RCC 7860 (cell line): ENCODE measurements at places on chromosomes 3 and 15.

DNA sequence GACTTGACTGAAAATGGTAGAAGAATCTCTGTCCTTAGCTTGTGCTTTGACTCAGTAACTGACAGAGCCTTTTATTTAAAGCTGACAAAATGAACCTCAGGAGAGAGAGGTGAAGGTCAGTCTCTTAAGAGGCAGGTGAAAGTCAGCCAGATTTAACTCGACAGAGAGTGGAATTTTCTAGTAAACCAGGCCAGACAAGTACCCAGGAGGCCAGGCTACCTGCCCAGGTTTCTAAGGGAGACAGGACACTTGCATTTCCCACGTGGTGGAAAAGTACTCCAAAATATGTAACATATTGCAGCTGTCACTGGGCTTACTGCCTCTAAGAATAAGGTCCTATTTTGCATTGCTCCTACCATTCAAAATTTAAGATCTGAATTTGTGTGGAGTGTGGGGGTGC lies 167.9 kb downstream of the FMN1 start:
- DNase-seq = no peak

DNA sequence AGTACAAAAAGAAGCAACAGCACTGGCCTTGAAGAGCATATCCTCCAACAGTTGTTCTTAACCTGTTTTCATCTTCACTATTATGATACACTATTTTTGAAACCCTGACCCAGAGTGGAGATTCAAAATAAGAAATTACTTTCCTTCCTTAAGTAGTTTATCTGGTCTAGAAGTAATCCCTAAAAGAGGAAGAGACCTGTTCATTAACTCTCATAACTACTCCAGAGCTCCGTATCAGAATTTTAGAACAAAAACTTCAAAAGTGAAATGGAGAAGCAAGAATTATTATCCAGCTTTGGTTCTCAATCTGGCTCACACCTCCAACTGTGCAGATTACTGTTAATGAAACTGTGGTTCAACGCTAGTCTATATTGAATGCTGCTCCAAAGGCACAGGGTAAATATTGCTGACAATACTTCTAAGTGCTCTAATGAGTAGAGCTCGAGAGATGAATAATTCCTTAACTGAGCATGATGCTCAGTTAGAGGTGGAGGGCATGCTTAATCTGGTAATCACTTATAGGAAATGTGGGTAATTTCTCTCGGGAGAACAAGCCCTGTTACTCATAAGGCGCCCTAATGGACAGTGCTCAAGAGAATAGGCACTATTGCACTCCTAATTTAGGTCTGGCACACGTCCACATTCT lies 5.2 kb downstream of the LCMT2 start:
- DNase-seq = no peak

DNA sequence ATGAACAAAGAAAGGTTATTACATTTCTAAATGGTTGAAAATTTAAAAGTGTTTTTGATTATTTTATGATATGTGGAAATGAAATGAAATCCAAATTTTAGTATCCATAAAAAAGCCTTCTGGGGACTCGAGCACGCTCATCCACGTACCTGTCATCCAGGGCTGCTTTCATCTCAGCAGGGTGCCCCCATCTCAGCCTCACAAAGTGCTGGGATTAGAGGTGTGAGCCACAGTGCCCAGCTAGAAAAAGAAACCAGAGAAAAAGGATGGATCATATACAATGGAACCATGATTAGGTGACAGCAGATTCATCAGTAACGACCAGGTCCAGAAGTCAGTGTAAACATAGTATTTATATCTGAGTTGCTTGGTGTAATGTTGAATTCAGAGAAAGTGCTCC lies 49.7 kb downstream of the STARD5 start:
- no peak for DNase-seq

- DNase-seq = no peak
Measured at GRCh38 chr3:37813403-37813802, 48.3 kb upstream of the CTDSPL start.

GRCh38 chr15:85008474-85009260 lies 27.0 kb downstream of the PDE8A start:
- DNase-seq = no peak

DNA sequence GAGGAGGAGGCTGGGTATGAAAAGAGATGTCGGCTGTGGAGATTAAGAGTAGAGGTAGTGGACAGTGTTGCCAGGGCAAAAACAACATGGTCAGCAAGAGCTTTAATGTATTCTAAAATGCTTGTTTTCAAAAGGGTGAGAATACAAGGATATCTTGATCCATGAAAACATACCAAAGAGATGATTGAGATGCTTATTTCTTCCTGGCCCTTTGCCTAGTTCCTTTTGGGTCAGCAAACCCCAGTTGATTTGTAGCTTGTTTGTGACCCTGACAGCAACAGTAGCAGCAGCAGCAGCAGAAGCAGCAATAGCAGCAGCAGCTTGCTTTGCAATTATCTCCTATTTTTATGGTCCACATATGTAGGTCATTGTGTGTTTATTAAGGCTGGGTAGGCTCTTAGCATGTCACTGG lies 337.3 kb downstream of the LPP start:
- no peak for DNase-seq

- no peak for DNase-seq
Measured at GRCh38 chr15:23734862-23735261, 47.8 kb upstream of the NDN start.

GRCh38 chr15:38745126-38745525 lies 180.5 kb upstream of the RASGRP1 start:
- DNase-seq = no peak

- no peak for DNase-seq
Measured at GRCh38 chr3:141649871-141650270, 88.2 kb upstream of the RNF7 start.

DNA sequence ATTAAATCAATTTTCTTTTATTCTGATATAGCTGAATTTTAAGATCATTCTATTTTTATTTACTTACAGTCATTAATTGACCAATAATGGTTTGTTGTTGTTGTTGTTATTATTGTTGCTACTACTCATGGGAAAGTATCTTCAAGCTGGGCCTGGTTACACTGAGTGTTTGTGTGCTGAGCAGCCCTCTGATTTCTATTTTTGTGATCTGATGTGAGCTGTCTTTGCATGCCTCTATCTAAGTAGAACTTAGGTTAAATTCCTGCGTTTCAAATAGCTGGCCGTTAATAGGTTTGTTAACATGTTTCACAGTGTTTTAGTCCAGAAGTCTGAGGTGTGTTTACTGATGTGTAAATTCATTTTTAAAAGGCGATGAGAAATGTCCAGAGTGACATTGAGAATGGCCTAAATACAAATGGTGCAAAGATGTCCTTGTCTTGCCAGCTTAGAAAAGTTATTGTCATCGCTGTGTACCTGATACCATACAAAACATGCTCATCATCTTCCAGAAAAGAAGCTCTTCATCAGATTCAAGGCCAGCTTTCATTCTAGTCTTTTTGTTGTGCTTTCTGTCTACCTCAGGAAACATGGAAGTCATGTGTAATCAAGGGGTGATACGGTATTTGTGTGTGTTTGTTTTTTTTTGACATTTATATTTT lies 15.8 kb downstream of the ARIH2 start:
- DNase-seq = no peak

GRCh38 chr15:47466357-47466756 lies 250.9 kb upstream of the SEMA6D start:
- DNase-seq = no peak

DNA sequence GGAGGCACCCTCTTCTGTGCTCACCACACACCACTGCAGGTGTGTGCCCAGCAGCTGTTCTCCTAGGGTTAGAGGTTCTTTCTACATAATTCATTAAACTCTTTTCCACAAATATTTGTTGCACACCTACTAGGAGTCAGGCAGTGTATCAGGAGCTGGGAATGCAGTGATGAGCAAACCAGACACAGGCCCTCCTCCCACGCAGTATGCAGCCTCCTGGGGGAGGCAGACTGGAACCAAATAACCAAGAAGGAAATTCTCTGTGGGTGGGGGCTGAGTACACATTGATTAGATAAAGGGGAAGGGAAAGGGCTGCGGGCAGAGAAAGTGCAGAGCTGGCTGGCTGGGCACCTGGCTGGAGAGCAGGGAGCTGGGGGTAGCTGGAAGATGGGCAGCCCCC lies 18.5 kb upstream of the C3orf22 start:
- DNase-seq = no peak

DNA sequence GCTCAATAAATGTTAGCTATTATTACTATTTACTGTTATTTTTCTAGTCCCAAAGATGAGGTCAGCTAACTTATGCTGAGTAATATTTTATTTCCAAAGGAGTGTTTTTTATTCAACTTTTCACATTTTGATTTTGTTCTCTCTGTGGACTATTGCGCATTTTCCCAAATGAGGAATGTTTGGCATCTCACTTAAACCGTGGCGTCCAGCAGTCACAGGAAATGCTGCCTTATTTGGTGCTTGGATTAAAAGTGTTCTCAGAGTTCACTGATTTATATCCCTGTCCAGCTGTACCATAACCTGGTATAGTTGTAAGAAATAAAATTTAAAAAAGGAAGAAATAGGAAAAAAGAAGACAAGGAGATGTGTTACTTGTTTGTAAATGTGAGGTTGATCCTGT lies 166.8 kb downstream of the THSD4 start:
- no peak for DNase-seq

- no peak for DNase-seq
Measured at GRCh38 chr3:113676261-113676660, 20.2 kb downstream of the USF3 start.

DNA sequence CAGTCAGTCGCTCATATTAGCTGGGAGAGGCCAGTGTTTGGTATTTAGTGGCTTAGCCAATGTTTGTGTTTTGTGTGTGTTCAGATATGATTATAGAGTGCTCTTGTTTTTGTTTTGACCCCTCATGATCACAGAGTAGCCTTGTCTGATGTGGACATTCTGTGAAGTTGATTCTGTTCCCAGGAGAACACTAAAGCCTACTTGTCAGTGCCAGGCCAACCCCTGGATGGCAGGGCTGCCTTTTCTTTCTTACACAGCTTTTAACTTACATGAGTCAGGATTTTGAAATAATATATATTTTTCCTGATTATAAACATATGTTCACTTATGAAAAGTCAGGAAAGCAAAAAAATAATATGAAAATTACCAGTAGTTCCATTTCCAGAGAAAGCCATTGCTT lies 11.9 kb downstream of the CFAP161 start:
- no peak for DNase-seq

- peak; percentile 47 for DNase-seq
Measured at GRCh38 chr3:87206070-87206469, 21.0 kb upstream of the CHMP2B start.

DNA sequence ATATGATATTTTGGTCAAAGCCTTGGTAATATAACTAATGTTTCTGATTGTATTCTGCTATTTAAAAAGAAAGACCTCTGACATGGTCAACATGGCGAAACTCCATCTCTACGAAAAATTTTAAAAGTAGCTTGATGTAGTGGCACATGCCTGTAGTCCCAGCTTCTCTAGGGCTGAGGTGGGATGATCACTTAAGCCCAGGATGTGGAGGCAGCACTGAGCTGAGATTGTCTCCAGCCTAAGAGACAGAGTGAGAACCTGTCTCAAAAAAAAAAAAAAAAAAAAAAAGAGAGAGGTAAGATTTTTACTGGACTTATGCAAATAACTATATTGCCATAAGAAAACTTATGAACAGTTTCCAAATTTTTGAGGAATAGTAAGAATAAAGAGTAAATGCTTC lies 30.5 kb upstream of the SLC27A2 start:
- DNase-seq = no peak

GRCh38 chr3:44342176-44342790 lies 3.7 kb downstream of the TCAIM start:
- DNase-seq = no peak

DNA sequence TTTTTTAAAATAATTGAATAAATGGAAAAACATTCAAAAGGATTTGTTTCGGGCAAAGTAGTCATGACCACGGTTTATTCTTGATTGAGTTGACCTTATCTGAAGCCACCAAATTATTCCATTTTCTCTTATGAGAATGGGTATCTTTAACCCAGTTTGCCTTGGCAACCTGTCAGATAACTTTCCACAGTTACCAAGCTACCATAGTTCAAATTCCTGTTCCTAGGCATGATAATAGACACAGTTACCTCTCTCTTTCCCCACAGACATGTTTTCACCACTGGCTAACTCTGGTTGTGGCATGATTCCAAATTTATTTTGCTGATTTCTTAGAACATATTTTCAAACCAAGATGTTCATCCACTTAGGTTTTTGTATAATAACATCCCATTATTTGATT lies 84.9 kb downstream of the NECTIN3 start:
- no peak for DNase-seq

DNA sequence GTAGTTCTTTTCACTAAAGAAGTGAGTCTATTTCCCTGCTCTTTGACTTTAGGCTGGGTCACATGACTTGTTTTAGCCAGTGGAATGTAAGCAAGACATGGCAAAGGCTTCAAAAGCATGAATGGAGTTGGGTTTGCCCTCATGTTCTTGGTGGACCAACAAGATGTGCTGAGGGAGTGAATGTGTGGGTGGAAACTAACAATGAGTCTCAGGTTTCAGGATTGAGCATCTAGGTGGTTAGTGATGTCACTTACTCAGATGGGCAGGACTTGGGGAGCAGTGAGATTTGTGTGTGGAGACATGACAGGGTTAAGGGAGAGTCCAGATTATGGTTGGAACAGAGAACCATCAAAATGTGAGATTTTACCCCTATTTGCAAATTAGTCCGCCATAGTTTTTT lies 181.4 kb upstream of the UBE2E1 start:
- DNase-seq = no peak

DNA sequence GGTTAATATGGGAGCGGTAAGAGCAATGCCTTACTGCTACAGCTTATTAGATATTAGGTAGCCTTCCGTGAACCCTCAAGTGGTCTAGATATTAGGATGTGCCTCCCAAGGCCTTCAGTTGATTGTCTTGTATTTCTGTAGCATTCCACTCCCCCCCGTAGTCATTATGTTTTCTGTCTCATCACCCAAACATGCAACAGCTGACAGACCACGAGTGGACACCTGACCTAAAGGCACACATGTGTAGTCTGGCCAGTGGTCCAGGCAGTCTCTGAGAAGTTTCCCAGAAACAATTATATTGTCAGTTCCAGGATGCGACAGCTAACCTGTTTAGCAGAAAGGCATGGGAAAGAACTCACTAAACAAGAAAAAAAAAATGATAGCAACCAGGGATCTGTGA lies 1000.9 kb downstream of the AGBL1 start:
- no peak for DNase-seq

- DNase-seq = no peak
Measured at GRCh38 chr3:134625885-134626741, 24.7 kb downstream of the KY start.

GRCh38 chr3:102180280-102180931 lies 254.4 kb upstream of the ZPLD1 start:
- DNase-seq = peak; percentile 79

DNA sequence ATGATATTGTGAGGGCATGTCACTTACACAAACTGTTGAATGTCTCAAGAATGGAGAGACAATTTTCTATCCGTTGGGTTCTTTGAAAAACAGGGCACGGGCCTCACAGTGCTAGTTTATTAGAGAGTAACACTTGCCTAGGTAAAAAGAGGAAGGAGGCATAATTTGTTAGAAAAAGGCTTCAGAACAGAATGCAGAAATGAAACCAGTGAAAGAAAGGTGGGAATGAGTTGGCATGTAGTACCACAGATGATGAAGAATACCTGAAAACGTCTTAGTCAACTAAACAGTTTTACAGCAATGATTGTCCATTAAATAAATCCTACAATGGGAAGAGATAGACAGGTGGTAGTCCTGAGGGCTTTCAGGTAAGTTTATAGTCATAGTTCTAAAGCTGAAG lies 1399.7 kb upstream of the CADM2 start:
- no peak for DNase-seq
